Small intestine (tissue), 16 donors: ENCODE measurements at places on chromosomes 2 and 18. TPM values are rescaled to one million over a fixed set of nuclear protein-coding genes. Genes with fewer than 3 reads are reported as not detected.

The PROKR1 gene
- 0.15 TPM for polyA plus RNA-seq

DNA sequence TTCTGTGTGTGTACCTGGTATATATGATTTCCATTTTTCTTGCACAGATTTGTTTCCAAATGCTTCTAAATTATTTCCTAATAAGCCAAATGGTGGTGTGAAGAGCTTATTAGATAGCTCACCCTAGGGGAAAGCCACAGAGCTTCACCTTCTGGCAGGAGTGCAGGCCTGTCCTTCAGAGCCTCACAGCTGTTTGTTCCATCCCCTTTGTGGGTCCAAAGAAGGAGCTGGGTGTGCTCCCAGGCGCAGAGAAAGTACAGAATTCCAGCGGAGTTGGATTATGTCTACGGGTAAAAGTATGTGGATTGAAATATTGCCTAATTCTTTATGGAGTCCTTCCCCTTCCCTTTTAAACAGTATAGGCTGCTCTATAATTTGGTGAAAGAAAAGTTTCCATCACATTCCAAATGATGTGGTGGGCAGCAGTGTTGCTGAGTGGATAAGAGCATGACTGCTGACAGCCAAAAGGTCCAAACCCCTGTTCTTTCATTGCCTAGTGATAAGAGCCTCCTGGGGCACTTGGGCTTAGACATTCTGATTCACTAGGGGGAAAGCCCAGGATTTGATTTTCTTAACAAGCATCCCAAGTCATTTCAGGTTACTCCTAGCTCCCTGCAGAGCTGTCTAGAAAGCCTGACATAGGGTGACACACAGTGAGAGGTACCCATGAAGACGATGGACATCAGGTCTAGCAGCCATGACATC is 86.6 kb downstream of the WDSUB1 start:
- DNase-seq: no peak
- no peaks in the 10 kb centered on the region for H3K4me1 ChIP-seq
- peaks cover 12% of the 10 kb centered on the region for H3K36me3 ChIP-seq
- no peak overlapping the region for H3K4me3 ChIP-seq

The ASXL3 gene
- 0.22 TPM for polyA plus RNA-seq

The ABCB11 gene
- not detected for polyA plus RNA-seq

DNA sequence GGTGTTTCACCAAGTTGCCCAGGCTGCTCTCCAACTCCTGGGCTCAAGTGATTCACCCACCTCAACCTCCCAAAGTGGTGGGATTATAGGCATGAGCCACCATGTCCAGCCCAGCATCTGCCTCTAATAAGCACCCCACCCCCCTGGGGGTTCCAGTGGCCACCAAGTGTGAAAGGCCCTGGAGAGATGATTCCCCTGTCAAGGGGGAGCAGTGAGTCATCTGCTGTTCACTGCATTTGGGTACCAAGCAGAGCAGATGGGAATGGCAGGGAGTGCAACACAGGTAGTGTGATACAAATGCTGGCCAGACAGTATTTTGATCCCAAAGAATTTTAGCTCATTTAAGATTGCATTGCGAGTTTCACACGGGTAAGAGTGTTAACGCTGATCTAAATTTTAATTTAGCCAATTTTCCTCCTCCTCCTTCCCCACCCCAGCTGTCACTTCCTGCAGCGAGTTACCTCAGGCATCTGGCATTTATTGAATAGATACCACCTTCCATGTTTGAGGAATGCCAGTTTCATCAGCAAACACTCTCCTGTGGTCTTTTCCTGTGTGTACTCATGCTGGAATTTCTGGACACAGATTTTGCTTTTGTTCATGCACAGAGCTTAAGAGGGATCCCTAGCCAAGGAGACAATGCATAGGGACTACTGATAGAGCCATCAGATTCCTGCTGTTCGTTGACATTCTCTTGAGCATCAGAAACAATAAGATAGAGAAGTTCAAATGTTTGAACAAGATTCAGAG is 32.4 kb upstream of the NCK2 start:
- no peaks in the 10 kb centered on the region for H3K27me3 ChIP-seq
- H3K4me1 ChIP-seq: peaks cover 7% of the 10 kb centered on the region
- DNase-seq: no peak

DNA sequence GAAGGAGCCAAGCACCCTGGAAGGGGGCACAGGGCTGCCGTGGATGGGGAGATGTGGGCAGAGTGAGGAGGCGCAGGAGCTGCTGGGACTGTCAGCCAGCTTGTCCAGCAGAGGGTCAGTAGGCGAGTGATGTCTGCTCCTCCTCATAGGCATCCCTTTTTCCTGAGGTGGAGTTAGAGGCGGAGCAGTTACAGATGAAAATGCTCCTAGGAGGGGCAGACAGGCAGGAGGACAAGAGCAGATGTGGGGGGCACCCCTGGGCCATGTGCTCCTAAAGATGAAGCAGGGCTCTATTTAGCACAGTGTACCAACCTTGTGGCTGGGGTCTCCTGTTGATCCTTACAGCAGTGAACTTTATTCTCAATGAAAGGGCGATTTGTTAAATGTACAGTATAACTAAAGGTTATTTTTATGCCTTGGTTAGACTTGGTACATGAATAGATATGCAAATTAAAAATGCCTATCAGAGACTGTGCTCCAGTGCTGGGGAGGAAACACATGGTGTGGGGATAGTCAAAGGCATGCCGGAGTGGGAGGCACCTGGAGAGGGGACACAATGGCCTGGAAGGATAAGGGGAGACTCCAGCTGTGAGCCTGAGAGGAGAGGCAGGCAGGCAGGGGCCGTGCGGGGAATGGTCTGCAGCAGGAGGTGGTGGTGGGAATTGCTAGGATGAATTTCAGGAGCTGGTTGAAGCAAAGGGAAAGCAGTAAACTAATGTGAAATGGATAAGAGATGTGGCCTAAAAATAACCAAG is 175.3 kb downstream of the CLIP4 start:
- no peak overlapping the region for H3K27ac ChIP-seq
- DNase-seq: no peak
- peaks cover 2% of the 10 kb centered on the region for H3K27me3 ChIP-seq
- H3K4me3 ChIP-seq: no peak overlapping the region
- H3K36me3 ChIP-seq: no peaks in the 10 kb centered on the region
- no peaks in the 10 kb centered on the region for H3K4me1 ChIP-seq

DNA sequence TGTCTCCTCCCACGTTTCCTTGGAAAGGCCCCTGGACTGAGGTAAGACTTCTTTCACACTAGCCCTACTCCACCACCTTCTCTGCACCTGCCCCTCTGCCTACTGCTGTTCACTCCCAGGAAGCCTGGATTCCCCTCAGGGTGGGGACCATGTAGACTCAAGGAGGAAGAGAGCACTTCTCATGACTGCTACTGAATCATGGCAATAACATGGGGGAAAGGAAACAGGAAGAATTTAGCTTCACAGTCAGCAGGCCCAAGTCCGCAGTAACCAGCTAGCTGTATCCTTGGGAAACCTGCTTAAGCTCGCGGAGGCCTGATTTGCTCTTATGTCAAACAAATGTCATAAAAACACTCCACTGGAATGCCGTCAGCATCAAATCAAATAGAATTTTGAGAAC is 126.2 kb upstream of the CAPN13 start:
- H3K4me3 ChIP-seq: no peak overlapping the region
- no peak overlapping the region for H3K27ac ChIP-seq
- DNase-seq: no peak
- H3K4me1 ChIP-seq: no peaks in the 10 kb centered on the region
- H3K27me3 ChIP-seq: no peaks in the 10 kb centered on the region

The PARD3B gene
- polyA plus RNA-seq: 2.8 TPM

DNA sequence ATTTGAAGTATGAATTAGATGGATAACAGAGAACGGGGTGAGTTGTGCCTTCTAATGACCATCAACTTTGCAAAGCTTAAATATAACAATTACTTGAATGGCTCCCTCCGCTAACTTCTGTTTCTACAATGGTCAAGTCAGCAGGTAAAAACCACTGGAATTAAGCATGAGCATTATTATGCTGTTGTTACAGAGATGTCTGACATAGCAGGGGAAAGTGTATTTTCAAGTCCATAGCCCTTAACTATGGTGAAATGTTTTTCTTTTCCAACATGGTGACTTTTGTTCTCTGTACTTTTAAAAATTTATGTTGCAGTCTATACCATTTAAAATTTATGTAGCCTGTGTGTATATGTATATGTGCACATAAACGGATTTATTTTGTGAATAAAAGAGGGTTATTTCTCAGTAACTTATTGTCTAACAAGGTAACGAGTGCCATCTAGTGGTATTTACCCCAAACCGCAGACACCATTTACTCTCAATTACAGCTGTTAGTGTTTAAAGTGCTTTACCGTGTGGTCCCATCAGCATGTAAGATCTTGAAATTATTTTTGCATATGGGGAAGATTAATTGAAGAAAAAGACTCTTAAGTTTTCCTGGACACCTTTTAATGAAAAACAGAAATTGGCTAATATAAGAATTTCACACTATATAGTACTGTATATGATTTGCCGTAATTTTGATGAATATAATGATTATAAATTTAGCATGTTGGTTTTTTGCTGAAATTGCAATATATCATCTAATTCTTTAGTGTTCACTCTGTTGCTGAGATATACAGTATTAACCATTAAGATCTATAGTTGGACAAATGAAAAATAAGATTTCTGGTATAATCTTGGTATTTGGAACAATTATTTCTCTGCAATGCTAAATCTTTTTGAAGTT is 78.2 kb downstream of the UBE2E3 start:
- no peaks in the 10 kb centered on the region for H3K36me3 ChIP-seq
- no peaks in the 10 kb centered on the region for H3K4me1 ChIP-seq
- H3K27me3 ChIP-seq: no peaks in the 10 kb centered on the region
- peak; percentile 30 for DNase-seq

The RGPD4 gene
- polyA plus RNA-seq: not detected

The DUSP2 gene
- polyA plus RNA-seq: 3.0 TPM

GRCh38 chr18:22683786-22684185 is 249.3 kb upstream of the RBBP8 start:
- peaks cover 5% of the 10 kb centered on the region for H3K4me1 ChIP-seq
- no peaks in the 10 kb centered on the region for H3K36me3 ChIP-seq
- no peaks in the 10 kb centered on the region for H3K27me3 ChIP-seq
- peak overlapping the region; percentile 91 for H3K27ac ChIP-seq
- DNase-seq: peak; percentile 80

DNA sequence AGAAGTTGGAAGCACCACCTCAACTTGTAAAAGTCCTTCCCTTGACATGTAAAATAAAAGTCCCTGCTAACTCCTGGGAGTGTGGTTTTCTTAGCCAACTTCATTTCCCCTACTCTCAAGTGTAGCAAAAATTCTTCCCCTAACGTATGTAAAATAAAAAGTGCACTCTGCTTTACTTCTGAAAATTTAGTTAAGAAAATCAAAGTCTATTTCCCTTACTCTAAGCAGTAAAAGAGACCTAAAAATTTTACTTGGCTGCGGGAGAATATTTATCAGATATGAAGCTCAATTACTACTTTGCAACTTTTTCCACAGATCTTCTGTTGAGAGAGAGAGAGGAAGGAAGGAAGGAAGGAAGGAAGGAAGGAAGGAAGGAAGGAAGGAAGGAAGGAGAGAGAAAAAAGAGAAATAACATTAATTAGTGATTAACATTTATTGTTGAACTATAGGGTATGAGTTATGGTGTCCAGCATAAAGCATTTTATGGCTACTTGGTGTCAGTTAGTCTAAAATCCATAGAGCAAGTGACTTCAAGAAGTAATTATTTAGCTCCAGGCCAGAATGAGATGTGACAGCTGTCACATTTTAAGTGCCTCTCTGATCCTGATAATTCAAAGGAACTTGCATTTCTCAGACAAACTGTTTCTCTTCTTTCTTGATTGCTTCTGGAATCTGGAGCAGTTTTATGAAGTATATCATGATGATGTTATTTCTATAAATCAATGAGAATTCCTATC is 210.3 kb downstream of the TMX3 start:
- no peak overlapping the region for H3K4me3 ChIP-seq
- no peaks in the 10 kb centered on the region for H3K4me1 ChIP-seq
- no peak overlapping the region for H3K27ac ChIP-seq

DNA sequence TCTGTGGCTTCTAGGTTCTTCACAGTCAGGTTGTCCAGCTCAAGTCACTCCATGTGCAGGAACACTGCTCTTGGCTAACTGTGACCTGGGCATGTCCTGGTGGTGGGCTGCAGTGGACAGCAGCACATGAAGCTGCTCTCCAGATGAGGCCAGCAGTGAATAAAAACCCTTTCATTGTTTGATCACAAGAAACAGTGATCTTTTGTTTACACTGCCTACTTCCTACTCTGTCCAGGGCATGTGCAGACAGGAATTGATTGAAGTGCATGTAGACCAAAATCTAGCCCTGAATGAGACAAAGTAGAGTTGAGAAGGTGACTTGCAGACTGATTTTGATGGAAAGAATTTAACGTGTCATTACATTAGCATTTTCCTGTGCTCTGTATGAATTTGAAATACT is 34.9 kb downstream of the BCL2L11 start:
- H3K4me3 ChIP-seq: no peak overlapping the region
- no peaks in the 10 kb centered on the region for H3K27me3 ChIP-seq
- DNase-seq: no peak
- H3K27ac ChIP-seq: no peak overlapping the region
- peaks cover 2% of the 10 kb centered on the region for H3K4me1 ChIP-seq
- H3K36me3 ChIP-seq: peaks cover 3% of the 10 kb centered on the region

DNA sequence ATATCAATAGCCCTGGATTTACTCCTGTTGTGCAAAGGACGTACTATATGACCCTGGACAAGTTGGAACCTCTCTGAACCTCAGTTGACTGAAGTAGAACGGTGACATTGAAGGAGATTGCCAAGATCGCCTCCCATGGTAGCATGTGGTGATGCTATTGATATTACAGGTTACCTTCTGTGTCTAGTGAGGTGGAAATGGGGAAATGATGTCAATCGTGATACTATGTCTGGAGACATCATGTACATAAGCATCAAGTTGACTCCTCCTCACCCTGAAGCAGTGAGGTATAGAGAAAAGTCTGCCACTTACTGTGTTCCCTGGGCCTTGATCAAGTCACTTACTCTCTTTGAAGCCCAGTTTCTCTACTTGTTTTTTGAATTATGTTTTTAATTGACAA is 93.9 kb downstream of the KLF7 start:
- no peak overlapping the region for H3K4me3 ChIP-seq
- no peak for DNase-seq
- H3K27me3 ChIP-seq: no peaks in the 10 kb centered on the region
- no peaks in the 10 kb centered on the region for H3K4me1 ChIP-seq
- no peaks in the 10 kb centered on the region for H3K36me3 ChIP-seq

The PMS1 gene
- 8.4 TPM for polyA plus RNA-seq

DNA sequence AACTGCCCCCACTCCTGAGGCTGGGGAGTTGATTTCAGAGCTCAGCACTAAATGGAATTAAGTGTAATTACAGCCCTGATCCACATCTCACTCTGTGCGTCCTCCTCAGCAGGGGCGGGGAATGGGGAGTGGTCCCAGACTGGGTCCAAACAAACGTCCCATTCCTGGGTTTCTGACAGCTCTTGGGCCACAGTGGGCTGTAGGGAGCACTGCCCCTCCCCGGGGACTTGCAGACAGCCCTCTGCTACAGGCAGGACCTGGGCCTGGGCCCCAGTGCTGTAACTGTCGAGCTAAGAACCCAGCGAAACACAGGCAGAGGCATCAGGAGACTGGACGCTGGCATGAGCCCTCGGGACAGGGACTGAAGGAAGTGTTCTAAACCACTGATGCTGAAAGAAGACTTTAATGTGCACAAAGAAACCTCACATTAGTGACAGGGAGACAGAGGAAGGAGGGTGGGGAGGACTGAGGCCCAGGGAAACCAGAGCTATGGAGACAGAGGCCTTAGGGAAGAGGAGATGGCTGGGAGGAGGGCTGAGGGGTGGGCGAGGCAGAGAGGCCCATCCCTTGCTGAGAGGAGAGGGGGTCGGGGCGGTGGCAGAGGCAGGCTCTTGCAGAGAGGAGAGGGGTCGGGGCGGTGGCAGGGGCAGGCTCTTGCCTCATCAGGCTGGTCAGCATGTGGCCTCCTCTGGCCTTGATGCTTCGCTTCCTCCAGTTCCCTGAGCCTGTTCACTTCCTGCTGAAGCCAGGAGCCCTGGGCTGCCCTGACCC is 5.8 kb upstream of the SEMA4C start:
- no peak overlapping the region for H3K4me3 ChIP-seq
- peaks cover 28% of the 10 kb centered on the region for H3K4me1 ChIP-seq
- peaks cover 12% of the 10 kb centered on the region for H3K27me3 ChIP-seq
- H3K27ac ChIP-seq: no peak overlapping the region
- H3K36me3 ChIP-seq: no peaks in the 10 kb centered on the region

The CCDC102B gene
- 5.1 TPM for polyA plus RNA-seq
